ENCODE measurements at places on chromosomes 1 and 21.

- no peak for DNase-seq
These were observed 42.0 kb upstream of the ADAMTS1 start for GRCh38 chr21:26887251-26887650.

GRCh38 chr1:94544706-94545490, 3.3 kb upstream of the F3 start:
- DNase-seq = peak; percentile 46

- no peak for DNase-seq
These were observed 46.3 kb downstream of the ITPKB start for GRCh38 chr1:226692823-226693222.

DNA sequence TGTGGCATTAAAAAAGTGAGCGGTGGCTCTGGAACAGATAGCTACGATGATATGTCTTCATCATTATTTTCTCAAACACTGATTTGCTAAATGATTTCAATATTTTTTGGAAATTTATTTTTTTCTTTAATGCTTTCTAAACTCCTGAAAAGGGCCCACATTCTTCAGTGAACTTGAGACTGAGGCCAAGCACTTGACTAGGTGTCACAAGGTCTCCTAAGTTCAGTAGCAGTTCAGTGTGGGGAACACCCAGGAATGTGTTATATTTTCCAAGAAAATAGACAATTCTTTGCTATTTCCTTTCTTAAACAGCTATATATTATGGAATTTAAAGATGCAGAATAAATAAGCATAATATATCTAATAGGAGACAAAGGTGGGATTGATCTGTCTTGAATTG, 850.9 kb downstream of the USP25 start:
- no peak for DNase-seq

- DNase-seq = no peak
These were observed 164.4 kb downstream of the GIPC2 start for GRCh38 chr1:78210175-78210574.

DNA sequence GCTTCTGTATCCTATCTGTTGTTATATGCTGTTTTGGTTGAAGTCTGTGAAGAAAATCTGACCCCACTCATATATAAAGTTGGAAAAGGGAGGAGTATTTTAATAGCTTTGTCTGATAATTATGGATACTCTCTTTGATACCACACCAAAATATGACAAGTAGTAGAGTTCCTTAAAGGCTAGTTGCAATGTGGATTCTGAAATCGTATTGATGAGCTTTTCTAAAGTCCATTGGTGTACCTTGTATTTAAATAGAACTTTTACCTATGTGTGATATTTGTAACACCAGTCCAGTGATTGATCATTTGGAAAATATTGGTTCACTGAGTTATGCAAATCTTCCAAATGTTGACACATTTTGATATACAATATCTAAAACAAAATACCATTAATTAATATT, 7.7 kb downstream of the GAS5 start:
- peak; percentile 11 for DNase-seq

GRCh38 chr1:195568389-195568788, 1039.9 kb downstream of the KCNT2 start:
- DNase-seq = no peak

DNA sequence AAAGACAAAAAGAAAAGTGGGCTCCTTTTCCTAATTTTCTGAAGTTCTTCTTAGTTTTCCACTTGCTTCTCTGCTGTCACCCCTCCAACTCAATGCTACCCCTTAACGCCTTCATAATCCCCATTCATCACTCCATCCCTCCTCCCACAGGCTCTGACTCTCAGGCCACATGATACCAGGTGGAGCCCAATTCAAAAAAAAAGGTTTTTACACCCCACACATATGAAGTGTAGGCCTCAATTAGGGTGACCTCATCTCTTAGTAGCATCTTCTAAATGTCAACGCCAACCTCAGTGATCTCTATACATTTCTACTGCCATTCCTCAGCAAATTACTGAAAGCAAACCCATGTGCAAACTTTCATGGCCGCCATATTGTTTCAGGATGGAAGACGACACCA, 6.4 kb downstream of the SSBP3 start:
- DNase-seq = no peak

DNA sequence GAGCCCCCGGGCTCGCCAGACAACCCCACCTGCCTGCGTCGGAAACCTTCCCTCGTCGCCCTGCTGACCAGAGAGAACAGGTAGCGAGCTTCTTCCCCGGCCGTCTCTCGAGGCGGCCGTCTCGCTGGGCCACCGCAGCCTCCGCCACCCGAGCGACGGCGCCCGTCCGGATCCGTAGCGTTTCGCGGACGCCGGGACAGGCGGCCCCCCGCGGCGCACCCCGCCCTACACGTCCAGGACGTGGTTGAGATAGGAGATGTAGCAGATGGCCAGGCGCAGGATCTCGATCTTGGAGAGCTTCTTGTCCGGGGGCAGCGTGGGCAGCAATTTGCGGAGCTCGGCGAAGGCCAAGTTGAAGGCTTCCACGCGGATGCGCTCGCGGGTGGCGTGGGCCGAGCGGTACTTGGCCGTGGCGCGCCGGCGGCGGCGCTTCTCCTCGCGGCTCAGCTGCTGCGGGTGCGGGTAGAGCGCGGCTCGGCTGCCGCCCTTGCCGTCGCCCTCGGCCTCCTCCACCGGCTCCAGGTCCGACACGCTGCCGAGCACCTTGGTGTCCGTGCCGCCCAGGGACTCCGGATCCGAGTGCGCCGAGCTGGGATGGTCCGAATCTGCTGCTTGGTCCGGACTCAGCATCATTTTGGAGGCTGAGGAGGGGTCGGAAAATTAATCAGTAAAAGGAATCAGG, 3.0 kb downstream of the NHLH2 start:
- no peak for DNase-seq

GRCh38 chr1:244272471-244273261, 179.0 kb downstream of the ADSS2 start:
- peak; percentile 90 for DNase-seq

- DNase-seq = no peak
These were observed 229.3 kb downstream of the GRIK1 start for GRCh38 chr21:29710498-29710897.

DNA sequence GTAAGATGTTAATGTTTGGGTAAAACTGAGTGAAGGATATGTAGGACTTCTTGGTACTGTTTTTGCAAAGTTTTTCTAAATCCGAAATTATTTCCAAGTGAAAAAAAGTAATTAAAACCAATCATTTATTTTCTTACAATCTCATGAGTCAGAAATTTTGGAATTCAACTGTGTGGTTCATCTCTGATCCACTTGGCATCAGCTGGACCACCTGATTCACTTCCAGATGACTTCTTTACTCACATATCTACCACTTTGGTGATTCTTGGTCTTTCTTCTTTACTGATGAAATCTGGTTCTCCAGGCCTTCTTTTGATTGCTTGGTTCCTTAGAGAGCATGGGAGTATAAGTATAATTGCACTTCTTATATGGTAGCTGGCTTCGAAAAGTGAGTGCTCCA, 254.9 kb upstream of the CACYBP start:
- DNase-seq = no peak

DNA sequence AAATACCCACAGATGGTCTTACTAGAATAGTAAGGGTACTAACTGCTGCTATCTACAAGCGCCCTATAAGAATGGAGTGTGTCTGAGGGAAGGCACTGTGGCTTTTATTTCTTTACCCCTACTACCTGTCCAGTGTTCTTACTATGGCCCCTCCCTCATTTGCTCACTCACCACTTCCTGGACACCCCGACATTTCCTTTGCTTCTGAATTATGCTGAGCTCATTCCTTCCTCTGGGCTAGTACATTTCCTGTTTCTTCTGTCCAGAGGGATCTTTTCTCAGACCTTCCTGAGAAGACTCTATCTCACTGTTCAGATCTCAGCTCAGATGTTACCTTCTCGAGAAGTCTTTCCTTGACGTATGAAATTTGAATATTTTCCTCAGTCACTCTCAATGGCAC, 192.1 kb upstream of the DAB1 start:
- DNase-seq = no peak

DNA sequence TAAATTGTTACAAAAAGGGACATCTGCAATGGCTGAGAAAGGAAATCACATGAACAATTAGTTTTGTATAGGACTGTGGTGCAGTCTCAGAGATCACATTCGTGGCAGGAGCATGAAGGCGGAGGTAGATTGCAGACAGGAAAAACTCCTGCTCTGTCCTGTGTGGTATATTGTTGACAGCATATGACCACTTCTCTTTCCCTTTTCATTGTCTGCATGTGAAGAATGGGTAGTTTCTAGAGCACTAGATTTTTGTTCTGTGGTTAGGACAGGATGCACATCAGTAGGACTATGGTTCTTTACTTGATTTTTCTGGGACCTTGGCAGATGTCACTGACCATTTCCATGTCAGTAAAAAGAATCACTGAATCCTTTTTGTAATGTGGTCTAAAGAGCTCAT, 625.9 kb upstream of the PKN2 start:
- DNase-seq = no peak

- peak; percentile 72 for DNase-seq
These were observed 1.4 kb downstream of the LRRC41 start for GRCh38 chr1:46301808-46302640.

DNA sequence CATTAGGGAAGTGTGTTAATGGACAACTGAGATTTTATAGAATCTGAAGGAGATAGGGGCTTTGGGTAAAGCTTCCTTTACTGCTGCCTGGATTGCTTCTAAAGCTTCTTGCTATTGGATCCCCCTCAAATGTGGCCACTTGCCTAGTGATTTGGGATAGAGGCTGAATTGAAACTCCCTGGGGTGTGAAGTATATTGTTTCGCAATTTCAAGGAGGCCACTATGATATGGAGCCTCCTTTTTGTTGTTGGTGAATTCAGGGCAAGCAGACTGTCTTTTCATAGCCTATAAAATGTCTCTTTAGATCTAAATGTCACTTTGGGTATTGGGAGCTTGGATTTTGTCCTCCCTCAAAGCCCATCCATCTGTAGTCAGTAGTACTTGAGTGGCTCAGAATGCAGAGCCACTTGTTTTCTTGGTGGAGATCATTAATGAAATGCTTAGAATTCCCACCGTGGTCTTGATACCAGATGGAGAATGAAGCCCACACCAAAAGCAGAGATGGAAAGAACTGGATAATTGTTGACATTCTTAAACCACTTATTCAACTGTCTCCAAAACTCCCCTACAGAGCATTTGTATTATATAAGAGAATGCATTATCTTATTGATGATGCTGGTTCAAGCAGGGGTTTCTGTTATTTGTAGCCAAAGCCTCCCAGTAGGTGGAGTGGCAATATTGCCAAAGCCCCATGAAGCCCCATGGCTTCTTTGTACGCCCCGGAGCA, 144.3 kb upstream of the KCNE2 start:
- no peak for DNase-seq

DNA sequence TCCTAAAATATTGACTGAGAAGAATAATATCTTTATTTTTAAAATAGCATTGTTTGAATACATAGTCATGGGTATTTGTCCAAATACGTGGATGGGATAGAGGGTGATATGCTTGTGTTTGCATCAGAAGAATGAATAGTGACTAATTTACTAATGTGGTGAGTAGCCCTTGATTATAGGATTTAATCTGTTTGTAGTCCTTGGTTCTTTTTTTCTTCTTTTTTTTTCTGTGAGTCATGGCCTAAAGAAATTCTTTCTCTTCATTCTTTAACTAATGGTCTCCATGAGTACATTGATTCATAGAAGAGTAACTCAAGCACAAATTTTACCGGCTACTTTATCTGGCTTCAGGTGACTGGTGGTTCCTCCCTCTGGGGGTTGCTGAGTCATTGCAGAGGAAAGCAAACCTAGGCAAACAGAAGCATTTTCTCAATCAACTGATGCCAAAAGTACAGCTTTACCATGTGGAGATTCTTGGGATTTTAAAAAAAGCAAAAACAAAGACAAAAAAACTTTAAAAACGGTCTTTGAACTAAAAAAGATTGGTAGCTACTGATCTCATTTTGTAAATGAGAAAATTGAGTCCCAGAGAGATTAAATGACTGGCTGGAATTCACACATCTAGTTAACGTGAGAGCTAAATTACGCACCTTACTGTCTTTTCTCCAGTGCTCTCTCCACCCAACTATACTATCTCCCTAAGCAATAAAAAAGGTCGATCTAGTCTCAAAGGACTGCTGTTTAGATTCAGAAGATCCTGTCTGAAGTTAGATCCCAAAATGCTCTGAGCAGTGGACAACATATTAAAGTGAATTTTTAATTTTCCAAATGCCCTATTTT, 40.5 kb downstream of the AK5 start:
- DNase-seq = peak; percentile 10

DNA sequence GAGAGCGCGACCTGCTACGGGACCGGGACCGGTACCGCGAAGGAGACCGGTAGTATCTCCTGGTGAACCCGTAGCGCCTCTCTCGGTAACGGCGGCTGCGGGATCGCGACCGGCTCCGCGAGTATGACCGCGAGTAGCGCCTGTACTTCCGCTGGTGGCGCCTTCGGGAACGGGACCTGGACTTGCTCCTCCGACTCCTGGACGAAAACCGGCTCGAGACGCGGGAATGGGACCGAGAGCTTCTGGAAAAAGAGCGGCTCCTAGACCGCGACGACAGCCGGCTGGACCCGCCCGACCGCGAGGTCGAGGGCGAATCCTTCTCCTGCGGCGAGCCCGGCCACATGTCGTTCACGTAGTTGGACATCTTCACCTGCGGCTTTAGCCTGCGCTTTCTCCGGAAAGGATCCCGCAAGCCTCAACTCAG, 642 bp downstream of the RSRP1 start:
- no peak for DNase-seq

- DNase-seq = peak; percentile 84
These were observed 56.1 kb downstream of the ATP2B4 start for GRCh38 chr1:203682473-203683383.

GRCh38 chr1:209434631-209435217, 148.8 kb upstream of the CAMK1G start:
- DNase-seq = no peak

DNA sequence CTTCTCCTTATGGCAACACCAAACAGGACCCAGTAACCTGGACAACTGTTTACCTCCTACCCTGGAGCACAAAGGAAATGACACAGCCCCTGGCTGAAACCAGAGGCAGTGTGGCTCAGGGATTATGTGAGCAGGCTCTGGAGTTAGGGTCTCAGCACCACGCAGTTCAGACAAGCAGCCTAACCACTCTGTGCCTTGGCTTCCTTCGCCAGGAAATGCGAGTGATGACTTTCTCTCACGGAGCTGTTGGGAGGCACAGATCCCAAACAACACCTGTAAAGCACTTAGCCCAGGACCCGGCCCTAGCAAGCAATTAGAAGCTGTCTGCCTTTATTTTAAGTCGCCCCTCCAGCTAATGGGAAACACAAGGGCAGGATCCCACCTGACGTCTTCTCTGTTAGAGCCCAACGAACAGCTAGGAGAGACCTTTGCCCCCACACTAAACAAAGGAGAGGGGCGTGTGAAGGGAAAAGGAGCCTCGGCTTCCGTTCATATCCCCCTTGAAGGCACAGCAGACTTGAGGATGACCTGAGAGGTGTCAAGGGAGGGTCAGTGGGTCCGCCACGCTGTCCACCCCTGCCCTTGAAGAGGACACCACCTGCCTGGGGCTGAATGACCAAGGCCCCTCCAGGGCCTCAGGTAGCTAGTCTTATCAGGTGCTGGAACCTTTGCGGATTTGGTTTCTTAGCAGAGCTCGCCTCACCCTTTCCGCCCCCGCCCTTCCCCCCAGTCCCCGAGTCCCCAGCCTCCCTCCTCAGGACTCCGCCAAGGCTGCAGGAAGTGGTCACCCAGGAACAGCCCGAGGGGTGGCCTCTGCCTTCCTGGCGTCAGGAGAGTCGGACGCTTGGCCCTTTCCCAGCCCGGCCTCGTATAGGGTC, 860 bp downstream of the TMEM63A start:
- DNase-seq = peak; percentile 72

GRCh38 chr1:39960431-39960958, 5.5 kb downstream of the MFSD2A start:
- peak; percentile 93 for DNase-seq
